ENCODE measurements at places on chromosomes 4 and X. TPM values are rescaled to one million over a fixed set of nuclear protein-coding genes. Genes with fewer than 3 reads are reported as not detected.

WWC2 gene
- 133 TPM for total RNA-seq

CT45A10 gene
- not detected for total RNA-seq

ADAM29 gene
- not detected for total RNA-seq

GAGE12F gene
- total RNA-seq: 0.82 TPM

AFP gene
- 1.8 TPM for total RNA-seq
